ENCODE measurements at places on chromosomes 2 and 18.

- DNase-seq = no peak
Observed at GRCh38 chr18:12434541-12434929, 26.8 kb downstream of the PRELID3A start.

DNA sequence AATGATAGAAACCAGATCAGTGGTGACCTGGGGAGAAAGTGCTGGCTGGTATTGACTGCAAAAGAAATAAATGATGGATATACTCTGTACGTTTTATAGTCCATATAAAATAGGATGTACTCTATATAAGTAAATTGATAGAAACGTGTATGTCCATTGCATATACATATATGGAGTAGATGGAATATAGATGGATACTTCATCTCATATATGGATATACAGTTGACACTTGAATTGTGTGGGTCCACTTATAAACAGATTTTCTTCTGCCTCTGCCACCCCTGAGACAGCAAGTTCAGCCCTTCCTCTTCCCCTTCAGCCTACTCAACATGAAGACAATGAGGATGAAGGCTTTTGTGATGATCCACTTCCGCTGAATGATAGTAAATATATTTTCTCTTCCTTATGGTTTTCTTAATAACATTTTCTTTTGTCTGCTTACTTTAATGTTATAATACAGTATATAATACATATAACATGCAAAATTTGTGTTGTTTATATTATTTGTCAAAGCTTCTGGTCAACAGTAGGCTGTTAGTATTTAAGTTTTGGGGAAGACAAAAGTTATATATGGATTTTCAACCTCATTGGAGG, 76.1 kb upstream of the MYCN start:
- DNase-seq = no peak

DNA sequence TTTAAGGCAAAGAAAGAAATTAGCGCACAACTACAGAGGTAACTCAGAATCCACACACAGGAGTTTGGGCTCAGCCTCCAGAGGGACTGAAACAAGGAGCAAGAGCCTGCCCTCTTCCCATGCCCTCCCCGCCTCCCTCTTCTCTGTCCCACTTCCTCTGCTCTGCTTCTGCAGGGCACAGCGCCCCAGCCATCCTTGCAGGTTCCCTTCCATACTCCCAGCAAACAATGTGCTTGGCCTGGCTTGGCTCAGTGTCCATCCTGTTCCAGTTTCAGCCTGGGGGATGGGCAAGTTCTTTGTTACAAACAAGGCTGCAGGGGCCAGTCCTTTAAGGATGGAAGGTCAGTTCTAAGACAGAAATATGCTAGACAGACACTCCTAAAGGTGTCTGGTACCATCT, 133.5 kb downstream of the CDH20 start:
- DNase-seq = no peak

GRCh38 chr2:238688193-238689153, 159.4 kb upstream of the TWIST2 start:
- DNase-seq = no peak

DNA sequence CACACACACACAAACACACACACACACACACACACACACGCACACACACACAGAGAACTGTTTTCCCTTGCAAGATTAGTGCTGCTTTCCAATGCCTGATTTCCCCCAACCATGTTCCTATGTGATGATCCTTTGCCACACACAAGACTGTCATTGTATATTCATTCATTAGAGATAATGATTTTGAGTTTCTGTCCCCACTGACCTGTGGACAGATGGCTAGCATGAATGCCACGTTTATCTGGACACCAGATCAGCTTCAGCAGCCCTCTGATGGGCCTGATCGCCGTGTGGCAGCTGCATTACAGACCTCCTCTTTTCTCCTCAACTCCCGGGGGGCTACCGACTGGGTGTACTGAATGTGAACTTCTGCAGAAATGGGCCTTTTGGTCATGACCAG, 353.0 kb downstream of the MYCN start:
- no peak for DNase-seq

DNA sequence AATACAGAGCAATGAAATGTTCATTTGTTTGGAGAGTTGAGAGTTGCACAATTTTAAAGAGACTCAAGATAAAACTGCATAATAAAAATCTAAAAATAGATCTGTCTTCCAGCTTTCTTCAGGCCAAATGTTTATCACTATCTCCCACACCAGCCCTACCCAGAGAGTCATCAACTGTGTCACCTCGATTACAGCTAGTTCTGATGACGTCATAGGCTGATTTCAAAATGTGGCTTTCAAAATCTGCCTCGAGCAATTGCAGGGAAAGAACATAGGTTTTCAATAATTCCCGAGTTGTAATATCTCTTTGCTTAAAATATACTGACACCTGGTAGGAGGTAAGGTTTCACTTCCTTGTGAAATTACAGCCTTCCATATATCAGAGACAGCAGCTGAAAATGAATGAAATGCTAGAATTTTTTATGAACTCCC, 677.6 kb upstream of the ID2 start:
- DNase-seq = no peak

- no peak for DNase-seq
Observed at GRCh38 chr2:202589582-202589949, 45.2 kb upstream of the FAM117B start.

DNA sequence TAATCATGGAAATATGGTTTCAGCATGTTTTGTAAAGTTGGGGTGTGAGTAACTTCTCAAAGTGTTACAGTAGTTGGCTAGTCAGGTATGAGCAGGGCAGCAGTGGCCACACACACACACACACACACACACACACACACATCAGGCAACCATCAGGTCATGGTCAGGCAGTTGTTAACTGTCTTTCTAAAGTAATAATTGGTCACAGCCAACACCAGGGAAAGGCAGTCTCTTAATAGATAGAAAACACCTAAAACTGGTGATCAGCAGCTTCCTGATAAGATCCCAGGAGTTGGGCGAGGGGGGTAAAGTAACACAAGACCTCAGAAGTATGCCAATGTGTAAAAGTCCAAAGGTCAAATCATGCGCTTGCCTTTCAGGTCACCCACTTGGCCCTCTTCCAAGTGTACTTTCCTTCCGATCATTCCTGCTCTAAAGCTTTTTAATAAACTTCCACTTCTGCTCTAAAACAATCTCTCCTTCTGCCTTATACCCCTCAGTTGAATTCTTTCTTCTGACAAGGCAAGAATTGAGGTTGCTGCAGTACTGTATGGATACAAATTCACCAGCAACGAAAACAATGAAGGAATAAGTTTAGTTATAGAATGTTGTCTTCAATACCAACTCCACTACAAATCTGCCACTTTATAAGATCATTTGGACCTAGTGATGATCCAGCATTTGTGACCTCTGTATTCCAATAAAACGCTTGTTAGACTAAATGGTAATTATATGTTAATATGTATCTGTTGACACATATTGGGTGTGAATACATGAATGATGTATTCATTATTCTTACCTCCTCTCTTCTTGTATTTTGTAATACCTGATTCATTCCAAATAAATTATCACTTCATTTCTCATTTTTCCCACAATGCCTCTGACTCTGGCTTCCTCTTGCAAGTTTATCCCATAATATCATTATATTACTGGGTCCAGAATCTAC, 254.3 kb downstream of the METTL4 start:
- DNase-seq = no peak

GRCh38 chr2:189409131-189409530, 32.1 kb upstream of the WDR75 start:
- DNase-seq = no peak

DNA sequence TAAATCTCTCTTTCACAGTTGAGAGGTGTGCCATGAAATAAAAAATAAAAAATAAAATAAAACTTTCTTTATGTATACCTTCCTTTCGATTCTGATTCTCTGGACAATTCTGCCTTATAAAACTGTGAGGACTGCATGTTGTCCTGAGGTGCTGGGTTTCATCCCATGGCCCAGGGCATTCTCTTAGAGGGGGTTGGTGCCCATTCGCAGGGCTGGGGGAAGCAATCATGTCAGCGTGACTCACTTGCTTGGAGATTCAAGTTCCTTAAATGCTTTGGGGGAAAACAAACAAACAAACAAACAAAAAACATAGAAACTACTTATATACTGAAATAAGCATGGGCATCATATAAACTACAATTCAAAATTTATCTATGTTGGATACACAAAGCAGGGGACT, 122.0 kb upstream of the ST6GAL2 start:
- no peak for DNase-seq

GRCh38 chr2:173984866-173985604, 19.9 kb upstream of the SP3 start:
- DNase-seq = no peak

GRCh38 chr2:217671871-217672270, 330.9 kb downstream of the TNS1 start:
- DNase-seq = no peak

GRCh38 chr2:28606986-28607441, 111.2 kb downstream of the PLB1 start:
- DNase-seq = no peak

GRCh38 chr2:119223521-119224390, at the start of gene STEAP3:
Gene STEAP3 (plus strand): TSS chr2:119223834. CDS start chr2:119231013, 7,179 bp downstream.
- DNase-seq = peak; percentile 65

DNA sequence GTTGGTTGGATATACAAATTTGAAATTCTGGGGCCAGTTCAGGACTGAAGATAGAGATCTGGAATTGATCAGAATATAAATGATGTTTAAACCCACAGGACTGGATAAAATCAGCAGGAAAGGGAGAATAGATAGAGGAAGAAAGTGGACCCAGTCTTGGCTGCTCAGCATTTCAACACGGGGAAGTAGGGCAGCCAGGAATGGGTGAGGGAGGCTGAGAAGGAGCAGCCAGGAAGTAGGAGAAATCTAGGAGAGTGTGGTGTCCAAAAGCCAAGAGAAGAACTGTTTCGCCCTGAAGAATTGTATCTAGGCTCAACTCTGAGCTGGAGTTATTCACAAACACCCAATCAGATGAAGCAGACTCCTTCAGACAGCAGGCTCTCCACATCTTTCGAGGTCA, 197.9 kb downstream of the CDCA7 start:
- no peak for DNase-seq

DNA sequence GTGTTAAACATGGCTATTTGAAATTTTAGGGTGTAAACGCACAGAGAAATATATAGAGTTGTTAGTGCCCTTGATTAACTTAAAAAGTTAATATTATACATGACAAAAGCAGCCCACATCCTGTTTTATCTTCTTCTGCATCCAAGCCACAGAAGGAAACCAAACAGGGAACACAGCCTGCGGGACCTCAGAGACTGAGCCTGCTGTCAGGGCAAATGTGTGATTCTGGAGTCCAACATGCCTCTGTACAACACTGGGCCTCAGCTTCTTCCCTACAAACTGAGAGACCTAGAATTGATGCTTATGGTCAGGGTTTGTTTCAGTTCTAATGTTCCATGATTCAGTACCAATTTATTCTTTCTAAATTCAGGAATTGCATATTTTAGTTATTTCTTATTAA, 404.7 kb downstream of the FBXO15 start:
- DNase-seq = no peak

DNA sequence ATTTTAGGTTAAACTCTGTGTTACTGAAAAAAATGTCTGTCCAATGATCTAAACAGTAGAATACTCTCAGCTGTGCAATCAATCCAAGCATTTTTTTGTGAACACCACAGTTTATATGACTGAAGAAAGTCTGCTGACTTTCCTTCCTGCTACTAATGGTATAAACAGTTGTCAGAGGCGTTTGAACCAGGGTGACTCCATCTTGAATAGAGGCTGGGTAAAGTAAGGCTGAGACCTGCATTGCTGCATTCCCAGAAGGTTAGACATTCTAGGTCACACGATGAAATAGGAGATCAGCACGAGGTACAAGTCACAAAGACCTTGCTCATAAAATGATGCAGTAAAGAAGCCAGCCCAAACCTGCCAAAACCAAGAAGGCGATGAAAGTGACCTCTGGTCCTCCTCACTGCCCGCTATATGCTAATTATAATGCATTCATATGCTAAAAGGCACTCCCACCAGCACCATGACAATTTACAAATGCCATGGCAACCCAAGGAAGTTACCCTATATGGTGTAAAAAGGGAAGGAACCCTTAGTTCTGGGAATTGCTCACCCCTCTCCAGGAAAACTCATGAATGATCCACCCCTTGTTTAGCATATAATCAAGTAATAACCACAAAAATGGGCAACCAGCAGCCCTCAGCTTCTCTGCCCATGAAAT, 31.3 kb downstream of the POU3F3 start:
- DNase-seq = no peak

DNA sequence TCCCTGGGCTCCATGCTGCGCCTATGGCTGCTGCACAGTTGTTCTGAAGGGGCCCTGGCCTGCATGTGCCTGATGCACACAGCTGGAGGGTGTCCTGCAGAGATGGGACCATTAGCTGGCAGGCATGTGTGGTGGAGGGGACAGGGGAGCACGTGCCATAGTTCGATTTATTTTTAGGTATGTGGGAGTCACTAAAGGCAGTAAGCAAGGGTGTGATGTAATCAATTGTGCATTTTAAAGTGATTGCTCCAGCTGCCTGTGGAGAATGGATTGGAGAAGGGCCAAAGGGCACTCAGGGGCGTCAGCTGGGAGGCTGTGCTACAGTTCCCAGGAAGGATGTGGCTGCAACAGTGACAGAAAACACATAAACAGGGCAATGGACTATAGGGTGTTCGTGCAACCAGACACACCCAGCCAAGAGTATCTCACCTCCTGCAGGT, 205.1 kb downstream of the ARL4C start:
- no peak for DNase-seq

GRCh38 chr2:96965781-96966514, 20.4 kb downstream of the FAM178B start:
- DNase-seq = no peak

DNA sequence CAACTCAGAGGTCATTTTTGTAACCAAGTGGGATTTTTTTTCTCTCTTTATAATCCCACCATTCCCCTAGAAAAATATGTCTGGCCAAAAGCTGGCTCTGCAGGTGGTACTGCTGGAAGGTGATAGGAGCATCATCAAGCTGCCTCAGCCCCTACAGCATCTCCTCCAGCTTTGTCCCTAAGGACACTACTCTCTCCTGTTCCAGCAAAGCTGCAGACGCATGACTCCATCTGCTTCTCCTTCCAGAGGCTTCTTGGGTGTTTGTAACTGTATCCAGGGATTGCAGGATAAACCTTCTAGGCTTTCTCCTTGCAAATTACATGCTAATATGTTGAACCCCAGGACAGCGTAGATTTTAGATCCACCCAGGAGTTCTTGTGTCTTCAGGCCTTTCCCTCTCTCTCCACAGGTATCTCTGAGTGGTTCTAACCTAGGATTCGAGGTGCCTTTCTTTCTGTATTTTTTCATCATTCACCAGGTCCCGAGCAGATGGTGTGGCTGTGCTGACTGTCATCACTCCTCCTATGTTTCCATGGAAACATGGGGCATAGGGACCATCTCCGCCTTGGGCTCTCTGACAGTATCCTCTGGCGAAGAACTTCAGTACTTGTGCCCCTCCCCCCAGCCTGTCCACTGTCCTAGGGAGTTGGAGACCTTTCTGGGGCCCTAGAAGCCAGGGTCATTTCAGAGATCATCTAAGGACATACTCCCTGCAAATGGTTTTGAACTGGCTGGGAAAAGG, 34.3 kb downstream of the AFF3 start:
- DNase-seq = no peak

- DNase-seq = no peak
Observed at GRCh38 chr2:217711188-217711587, 291.6 kb downstream of the TNS1 start.

GRCh38 chr2:158723181-158723838, 71.8 kb upstream of the DAPL1 start:
- DNase-seq = no peak

Measured in SW 1271 (cell line).